ENCODE measurements at places on chromosomes 12 and 14. TPM values are rescaled to one million over a fixed set of nuclear protein-coding genes. Genes with fewer than 3 reads are reported as not detected.

The TMTC1 gene
- 1.4 TPM for total RNA-seq

The MDP1 gene
- total RNA-seq = 13.5 TPM

The CMKLR1 gene
- not detected for total RNA-seq

- H3K27me3 ChIP-seq = peaks cover 17% of the 10 kb centered on the region
- H3K4me3 ChIP-seq = no peak overlapping the region
- H3K27ac ChIP-seq = no peak overlapping the region
These were observed 137.8 kb downstream of the HMGA2 start for GRCh38 chr12:65962036-65962430.

- H3K27ac ChIP-seq = no peak overlapping the region
- H3K27me3 ChIP-seq = no peaks in the 10 kb centered on the region
- H3K4me3 ChIP-seq = no peak overlapping the region
- DNase-seq = no peak
These were observed 13.5 kb downstream of the C14orf132 start for GRCh38 chr14:96052541-96053247.

DNA sequence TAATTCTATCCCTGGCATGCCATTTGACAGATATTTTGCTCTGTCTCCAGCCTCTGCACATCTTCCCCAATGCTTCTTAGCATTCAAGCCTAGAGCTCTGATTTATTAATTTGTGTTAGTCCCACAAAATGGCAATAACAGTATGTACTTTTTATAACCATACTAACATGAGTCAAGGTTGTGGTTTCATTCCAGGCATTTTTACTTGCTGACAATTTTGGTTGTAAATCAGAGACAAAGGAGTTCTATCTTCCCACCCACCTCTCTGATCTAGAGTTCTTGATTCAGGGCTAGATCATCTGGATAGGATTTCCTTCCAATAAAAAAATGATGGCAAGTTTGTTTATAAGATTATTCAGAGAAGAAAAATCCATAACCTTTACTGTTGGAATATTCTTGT is 18.5 kb upstream of the CISTR start:
- no peak overlapping the region for H3K4me3 ChIP-seq
- DNase-seq = no peak
- no peaks in the 10 kb centered on the region for H3K36me3 ChIP-seq
- H3K27me3 ChIP-seq = peaks cover 46% of the 10 kb centered on the region

DNA sequence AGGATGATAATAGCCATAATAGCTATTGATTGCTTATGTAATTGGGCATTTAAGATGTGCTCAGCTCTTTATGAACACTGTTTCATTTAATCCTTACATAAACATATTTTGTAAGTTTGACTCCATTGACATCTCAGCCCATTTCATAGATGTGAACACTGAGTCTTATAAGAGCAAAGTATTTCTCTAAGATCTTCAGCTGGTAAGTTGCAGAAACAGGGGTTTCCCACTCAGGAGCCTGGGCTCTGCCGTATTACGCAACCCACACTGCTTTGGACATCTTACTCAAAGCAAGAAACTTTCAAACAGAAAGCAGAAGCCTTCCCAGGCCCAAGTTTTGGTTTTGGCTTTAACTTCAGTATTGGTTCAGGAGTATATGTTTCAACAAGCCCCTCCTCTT is 705.1 kb downstream of the MED13L start:
- no peak overlapping the region for H3K27ac ChIP-seq
- H3K36me3 ChIP-seq = no peaks in the 10 kb centered on the region
- no peak for DNase-seq
- no peaks in the 10 kb centered on the region for H3K27me3 ChIP-seq
- H3K4me1 ChIP-seq = no peaks in the 10 kb centered on the region

GRCh38 chr14:85596562-85596961 is 66.6 kb downstream of the FLRT2 start:
- H3K4me1 ChIP-seq = no peaks in the 10 kb centered on the region
- no peaks in the 10 kb centered on the region for H3K27me3 ChIP-seq
- DNase-seq = no peak
- H3K36me3 ChIP-seq = no peaks in the 10 kb centered on the region
- no peak overlapping the region for H3K27ac ChIP-seq
- H3K4me3 ChIP-seq = no peak overlapping the region

DNA sequence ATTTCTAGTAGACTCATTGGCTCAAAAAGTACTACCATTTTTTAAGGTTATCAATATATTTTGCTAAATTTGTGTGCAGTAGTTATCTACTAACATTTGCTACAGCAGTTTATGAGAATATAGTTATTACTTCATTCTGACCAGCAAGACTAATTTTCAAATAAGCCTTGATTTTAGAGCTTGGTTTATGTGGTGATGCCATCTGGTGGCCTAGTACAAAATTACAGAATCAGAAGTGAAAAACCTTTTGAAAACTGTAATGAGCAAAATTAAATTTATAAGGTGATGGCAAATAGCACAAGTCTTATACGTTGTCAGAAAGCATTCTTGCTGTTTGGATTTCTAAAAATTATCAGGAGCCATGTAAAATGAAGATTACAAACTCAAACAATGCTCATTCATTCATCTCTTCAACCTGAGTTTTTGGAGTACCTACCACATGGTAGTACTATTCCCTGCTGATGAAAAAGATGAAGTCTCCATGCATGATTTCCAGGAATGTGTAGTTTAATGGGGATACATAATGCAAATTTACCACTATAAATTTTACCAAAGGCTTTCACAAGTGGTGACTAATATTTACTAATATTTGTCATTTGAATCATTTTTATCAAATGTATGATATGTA is 51.0 kb downstream of the MAGOHB start:
- peaks cover 39% of the 10 kb centered on the region for H3K27me3 ChIP-seq
- H3K27ac ChIP-seq = no peak overlapping the region
- H3K4me1 ChIP-seq = no peaks in the 10 kb centered on the region
- DNase-seq = no peak
- no peaks in the 10 kb centered on the region for H3K36me3 ChIP-seq
- no peak overlapping the region for H3K4me3 ChIP-seq

GRCh38 chr14:90990141-90990540 is 70.3 kb downstream of the RPS6KA5 start:
- no peak for DNase-seq
- H3K36me3 ChIP-seq = peaks cover 64% of the 10 kb centered on the region
- no peak overlapping the region for H3K4me3 ChIP-seq

GRCh38 chr12:70080566-70080965 is 162.7 kb upstream of the CNOT2 start:
- no peaks in the 10 kb centered on the region for H3K4me1 ChIP-seq
- no peaks in the 10 kb centered on the region for H3K36me3 ChIP-seq
- DNase-seq = no peak
- H3K27me3 ChIP-seq = no peaks in the 10 kb centered on the region

GRCh38 chr12:115639648-115640012 is 637.9 kb downstream of the MED13L start:
- DNase-seq = no peak
- H3K27ac ChIP-seq = no peak overlapping the region
- H3K27me3 ChIP-seq = no peaks in the 10 kb centered on the region
- no peaks in the 10 kb centered on the region for H3K4me1 ChIP-seq
- no peak overlapping the region for H3K4me3 ChIP-seq

- no peaks in the 10 kb centered on the region for H3K4me1 ChIP-seq
- no peaks in the 10 kb centered on the region for H3K36me3 ChIP-seq
- H3K4me3 ChIP-seq = no peak overlapping the region
- no peak for DNase-seq
These were observed 60.9 kb downstream of the SERPINA3 start for GRCh38 chr14:94673071-94673470.

GRCh38 chr14:31127690-31128089 is 79.9 kb downstream of the HECTD1 start:
- H3K27me3 ChIP-seq = no peaks in the 10 kb centered on the region
- no peak overlapping the region for H3K4me3 ChIP-seq
- H3K4me1 ChIP-seq = peaks cover 35% of the 10 kb centered on the region
- DNase-seq = peak; percentile 53
- H3K36me3 ChIP-seq = peaks cover 67% of the 10 kb centered on the region

DNA sequence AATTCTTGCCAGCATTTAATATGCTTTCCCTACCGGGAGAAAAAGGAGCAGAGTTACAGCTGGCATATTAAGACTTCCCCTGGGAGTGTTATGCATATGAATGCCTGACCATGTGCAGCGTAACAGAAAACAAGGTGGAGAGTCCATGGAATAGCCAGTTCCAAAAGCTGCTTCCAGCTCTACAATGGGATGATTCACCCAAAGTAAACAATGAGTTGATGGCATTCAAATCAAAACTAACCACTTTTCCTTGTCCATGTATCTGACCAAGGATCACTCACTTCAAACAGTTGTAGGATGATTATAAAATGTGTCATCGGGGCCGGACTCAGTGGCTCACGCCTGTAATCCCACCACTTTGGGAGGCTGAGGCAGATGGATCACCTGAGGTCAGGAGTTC is 48.1 kb upstream of the BICDL1 start:
- H3K4me1 ChIP-seq = peaks cover 2% of the 10 kb centered on the region
- H3K4me3 ChIP-seq = no peak overlapping the region
- no peaks in the 10 kb centered on the region for H3K36me3 ChIP-seq
- peaks cover 7% of the 10 kb centered on the region for H3K27me3 ChIP-seq
- H3K27ac ChIP-seq = no peak overlapping the region
- DNase-seq = no peak

Measured in activated T-helper 2 cell treated with anti-CD3 and anti-CD28 coated beads, Interferon-gamma antibody, Interleukin-2, Interleukin-4, amounts not matched to agents 10 μg/mL and 5 μg/mL and 100 μg/mL, durations not matched to agents 14 hours and 24 hours and 36 hours (primary cell).